ENCODE measurements at places on chromosomes 2 and 18.
A peak's percentile ranks its signal among the peaks of the same experiment; 100 is the strongest.

- DNase-seq = no peak
These were observed 24.2 kb upstream of the SCYGR1 start for GRCh38 chr2:227411990-227412350.

- DNase-seq = no peak
These were observed 25.6 kb downstream of the IKZF2 start for GRCh38 chr2:213125646-213126347.

GRCh38 chr2:32172870-32173269 lies 7.2 kb downstream of the SLC30A6 start:
- DNase-seq = no peak

GRCh38 chr2:202589582-202589949 lies 45.2 kb upstream of the FAM117B start:
- DNase-seq = no peak

GRCh38 chr18:44828080-44828479 lies 147.4 kb downstream of the SETBP1 start:
- DNase-seq = no peak

DNA sequence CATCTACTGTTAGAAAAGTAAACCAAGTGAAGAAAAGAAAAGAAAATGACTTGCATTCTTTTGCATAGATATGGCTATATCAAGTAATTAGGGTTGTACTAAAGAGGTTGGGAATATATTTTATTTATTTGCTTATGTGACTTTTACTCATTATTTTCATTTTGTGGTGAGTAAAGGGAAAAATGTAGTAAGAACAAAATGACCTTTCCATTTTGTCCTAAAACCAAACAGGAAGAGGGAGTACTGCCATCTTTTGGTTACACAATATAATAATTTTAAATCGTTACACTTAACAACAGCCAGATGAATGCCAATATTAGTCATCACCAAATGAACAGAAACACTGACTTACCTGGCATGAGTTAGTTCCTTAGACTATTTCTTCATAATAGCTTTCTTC lies 47.3 kb upstream of the NDUFV2 start:
- DNase-seq = peak; percentile 93

DNA sequence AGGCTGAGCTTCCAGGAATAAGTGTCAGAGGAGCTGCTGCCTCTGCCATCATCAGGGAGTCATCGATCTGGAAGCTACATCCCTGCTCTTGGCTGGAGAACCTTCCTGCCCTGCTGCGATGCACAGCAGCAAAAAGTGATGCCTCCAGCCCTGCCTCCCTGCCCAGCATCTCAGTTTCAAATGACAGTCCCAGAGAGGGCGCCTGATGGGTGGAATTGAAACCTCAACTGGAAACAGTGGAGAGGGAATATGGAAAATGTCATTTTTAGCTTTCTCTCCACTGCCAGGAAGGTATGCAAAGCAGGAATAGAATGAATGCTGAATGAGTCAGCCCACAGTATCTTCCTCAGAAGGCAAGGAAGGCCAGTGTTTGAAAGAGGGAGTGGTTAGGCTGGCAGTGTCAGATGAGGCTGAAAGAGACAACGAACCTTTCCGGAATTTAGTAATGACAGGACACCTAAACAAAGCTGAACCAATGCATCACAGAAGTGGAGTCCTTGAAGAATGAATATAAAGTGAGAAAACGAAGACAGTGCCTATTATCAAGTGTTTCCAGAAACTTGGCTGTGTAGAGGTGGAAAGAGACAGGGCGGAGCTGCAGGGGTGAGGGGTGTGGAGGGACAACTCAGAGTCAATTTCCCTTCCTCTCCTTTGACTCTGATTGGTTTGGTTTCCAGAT lies 153.9 kb upstream of the NDUFV2 start:
- peak; percentile 98 for DNase-seq

DNA sequence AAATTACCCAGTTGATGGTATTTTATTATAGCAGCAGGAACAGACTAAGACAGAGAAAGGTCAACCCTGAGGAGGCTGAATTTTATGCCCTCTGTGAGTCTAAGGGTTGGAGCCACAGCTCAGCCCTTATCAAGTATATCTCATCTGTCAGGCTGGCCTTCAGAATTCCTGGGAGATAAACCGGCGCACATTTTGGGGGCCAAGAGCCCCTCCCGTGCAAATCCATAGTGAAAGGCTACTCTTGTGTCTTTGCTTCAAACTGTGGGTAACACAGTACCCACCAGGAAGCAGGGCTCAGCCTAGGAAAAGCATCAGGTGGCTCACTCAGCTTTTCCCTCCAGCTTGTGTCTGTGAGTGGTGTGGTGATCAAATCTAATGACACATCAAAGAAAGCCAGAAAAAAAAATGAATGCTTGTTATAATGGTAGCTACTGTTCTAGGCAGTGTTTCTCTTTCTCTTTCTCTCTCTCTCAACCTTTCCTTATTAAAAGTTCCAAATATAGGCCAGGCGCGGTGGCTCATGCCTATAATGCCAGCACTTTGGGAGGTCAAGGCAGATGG lies 25.0 kb upstream of the ASXL2 start:
- no peak for DNase-seq

DNA sequence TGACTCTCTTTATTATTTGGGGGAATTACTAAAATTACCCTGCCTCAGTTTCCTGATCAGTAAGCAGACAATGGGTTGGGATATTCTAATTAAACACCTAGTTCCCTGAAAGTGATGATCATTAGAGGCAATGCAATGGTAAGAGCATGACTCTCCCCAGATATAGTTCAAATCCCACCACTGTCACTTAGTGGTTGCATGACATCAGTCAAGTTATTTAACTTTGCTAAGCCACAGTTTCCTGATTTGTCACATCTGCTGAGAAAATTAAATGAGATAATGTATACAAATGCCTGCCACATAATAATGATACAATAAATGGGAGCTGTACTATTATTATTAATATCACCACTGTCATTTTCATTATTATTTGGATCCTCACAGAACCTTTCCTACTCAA lies 29.9 kb downstream of the ZEB2 start:
- no peak for DNase-seq

DNA sequence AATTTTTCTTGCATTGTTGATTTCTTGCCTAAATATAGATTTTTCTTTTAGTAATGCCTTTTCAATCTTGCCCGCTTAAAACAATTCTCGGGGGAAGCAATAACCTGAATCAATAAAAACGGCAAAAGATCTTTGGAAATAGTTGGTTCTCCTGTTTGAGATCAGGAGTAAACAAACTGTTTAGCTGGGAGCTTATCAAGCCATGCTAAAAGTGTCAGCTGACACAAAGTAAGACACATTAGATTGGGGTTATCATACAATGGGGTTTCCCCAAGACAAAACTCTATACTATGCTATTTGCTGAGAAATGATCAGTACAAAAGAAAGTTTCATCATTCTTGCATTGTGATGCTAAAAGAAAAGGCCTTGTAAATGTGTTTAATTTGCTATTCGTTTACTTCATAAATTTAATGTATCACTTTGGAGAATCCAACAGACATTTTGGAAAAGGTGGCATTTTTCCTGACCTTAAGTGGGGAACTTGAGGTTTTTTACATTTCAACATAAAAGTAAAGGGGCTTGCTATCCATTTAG lies 46.5 kb downstream of the ATIC start:
- peak; percentile 56 for DNase-seq

DNA sequence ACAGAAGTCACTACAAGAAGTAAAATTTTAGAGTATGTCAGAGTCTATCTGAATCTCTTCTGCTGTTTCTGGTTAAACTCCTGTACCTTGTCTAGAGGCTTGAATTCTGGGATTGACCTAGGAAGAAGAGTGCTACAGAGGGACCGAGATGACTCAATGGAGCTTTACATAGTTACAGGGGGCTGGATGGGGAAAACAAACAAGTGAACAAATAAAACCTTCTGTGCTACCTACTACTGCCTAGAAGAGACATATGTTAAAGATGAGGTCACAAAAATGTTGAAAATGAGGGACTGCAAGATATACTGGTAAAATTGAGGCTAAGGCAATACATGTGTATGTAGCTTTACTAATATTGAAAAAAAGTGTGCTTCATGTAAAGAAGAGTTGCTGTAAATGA lies 265.4 kb upstream of the TFPI start:
- no peak for DNase-seq

DNA sequence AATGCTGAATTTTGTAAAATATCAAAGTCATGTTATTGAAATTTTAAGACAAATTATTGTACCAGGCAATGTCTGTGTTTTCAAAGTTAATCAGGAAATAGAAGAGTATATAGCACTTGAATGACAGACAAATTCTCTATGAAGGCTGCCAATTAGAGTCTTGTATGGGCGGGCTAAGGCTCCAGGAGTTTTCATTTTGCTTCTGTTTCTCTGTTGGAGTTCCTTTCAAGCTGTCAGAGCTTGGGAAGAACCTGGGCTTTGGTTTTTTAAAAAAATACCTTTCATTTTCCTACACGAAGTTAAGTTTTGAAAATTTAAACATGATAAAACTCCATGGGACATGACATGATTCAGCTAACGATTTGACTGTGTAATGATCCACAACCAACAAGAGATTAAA lies 339.0 kb upstream of the KCNH7 start:
- DNase-seq = no peak

DNA sequence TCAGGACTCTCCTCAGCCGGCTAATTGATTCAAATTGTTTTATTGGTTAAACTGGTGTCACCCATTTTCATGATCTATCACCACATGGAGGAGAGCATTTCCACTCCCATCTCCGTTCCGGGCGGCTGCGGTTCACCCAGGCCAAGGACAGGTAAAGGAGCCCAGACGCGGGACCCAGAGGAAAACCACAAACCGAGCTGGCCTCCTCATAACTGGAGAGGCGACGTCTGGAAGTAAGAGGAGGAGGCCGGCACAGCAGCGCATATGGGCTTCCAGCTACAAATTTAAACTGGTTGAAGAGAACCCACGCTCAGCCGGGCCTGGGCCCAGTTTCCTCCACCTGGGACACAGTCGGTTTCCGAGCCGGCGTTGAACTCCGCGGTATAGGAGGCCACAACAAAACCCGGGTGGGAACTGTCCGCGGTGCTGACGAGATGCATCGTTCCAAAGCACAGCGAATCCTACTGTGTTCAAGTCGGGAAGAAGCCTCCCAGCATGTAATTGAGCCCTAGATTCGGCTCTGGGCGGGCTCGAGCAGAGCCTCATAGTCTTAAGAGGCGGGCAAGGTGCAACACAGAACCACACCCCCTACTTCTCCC lies 3.0 kb upstream of the SKOR2 start:
- DNase-seq = peak; percentile 33

DNA sequence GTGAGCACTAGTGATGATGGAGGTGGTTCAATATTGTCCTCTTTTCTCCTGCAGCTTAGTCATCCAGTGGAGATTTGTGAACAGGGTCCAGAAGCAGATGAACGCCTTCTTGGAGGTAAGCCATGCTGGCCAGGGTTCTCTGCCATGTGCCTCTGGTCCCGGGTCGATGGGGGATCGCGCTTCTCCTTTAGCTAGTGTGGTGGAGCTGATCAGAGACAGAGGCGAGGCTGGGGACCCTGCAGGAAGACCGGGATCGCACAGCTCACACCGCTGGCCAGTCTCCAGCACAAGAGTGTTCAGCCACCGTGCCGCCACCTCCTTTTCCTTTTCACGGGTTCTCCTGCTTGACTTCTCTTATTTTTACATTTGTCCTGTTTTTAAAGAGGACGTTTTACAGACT lies 243.4 kb downstream of the ALPK2 start:
- no peak for DNase-seq

DNA sequence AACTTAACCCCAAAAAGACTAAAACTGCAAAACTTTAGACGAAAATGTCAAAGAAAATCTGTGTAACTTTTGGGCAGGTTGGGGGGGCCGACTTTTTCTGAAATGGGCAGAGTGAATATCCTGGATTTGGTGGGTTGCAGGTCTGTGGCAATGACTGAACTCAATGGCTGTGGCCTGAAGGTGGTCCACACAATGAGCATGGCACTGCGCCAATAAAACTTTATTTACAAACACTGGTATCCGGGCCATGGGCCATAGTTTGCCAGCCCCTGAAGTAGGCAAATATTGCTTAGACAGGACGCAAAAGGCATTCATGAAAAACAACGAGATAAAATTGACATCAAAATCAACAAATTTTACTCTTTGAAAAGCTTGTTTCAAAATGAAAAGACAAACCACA lies 66.2 kb downstream of the RTP5 start:
- no peak for DNase-seq

DNA sequence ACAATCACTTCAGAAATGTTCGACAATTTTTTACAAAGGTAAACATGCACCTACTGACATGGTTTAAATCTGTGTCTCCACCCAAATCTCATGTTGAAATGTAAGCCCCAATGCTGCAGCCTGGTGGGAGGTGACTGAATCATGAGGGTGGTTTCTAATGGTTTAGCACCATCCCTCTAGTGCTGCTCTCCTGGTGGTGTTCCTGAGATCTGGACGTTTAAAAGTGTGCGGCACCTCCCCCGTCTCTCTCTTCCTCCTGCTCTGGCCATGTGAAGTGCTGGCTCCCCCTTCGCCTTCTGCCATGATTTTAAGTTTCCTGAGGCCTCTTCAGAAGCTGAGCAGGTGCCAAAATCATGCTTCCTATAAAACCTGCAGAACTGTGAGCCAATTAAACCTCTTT lies 28.3 kb downstream of the MAP3K2 start:
- no peak for DNase-seq

- no peak for DNase-seq
These were observed 3.0 kb downstream of the GBX2 start for GRCh38 chr2:236164925-236165841.

GRCh38 chr2:112722816-112723546 lies 2.2 kb downstream of the NT5DC4 start:
- DNase-seq = no peak

DNA sequence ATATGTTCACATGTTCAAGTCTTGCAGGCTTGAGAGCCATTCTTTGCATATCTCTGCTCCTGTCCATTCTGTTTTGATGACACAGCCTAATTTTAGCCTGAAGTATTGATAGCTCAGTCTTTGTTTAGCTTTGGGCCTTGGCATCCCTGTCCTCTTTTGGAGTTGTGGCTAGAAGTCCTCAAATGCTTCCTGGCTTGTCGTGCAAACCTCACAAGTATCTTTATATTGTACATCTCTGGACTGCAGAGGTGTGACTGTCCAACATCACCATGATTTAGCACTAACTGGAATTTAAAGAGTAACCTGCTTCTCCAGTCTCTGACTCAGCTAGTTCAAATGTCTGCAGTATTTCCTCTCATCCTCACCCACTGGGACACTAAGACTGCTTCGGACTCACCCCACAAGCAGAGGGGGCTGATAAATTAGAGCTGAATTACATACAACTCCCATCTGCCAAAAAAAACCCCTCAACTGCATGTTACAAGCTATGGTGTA lies 11.7 kb downstream of the PFN4 start:
- DNase-seq = peak; percentile 59

DNA sequence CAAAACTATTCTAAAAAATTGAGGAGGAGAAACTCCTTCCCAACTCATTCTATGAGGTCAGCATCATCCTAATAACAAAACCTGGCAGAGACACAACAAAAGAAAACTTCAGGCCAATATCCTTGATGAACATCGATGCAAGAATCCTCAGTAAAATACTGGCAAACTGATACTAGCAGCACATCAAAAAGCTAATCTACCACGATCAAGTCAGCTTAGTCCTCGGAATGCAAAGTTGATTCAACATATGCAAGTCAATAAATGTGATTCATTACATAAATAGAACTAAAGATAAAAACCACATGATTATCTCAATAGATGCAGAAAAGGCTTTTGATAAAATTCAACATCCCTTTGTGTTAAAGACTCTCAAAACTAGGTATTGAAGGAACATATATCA lies 63.1 kb downstream of the EHBP1 start:
- DNase-seq = no peak
